ENCODE measurements at places on chromosomes 2 and 18.

- DNase-seq = no peak
These were observed 1.1 kb downstream of the COBLL1 start for GRCh38 chr2:164840458-164840929.

DNA sequence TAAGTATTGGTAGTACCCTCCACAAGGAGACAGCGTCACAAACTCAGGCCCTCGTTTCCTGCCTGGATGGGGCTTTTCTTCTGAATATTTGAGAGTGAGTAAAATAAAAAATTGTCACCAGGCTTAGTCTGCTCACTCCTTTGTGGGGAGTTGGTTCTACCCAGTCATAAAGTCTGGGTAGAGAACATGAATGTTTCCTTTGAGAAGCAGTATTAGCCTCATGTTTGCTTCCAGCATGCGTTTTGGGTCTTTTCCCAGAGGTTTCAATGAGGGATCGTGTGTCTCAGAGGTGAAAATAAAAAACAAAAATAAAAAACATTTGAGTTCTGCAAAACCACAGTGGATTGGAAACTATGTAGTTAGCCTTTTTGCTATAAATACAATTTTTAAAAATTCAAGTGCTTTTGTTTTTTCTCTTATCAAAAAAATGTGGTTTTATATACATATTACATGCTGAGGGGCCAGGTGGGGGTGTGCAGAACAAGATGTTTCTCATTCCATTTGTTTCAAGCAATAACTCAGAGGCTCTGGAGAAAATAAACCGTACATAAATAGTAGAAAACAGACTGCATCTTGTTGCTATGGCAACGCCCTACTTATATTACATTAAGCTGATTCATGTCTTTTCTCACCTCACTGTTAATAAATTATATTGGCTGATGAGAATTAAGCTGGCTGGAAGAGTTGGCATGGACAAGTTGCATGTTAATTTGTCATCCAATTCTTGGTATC, 225.4 kb upstream of the FBXO11 start:
- DNase-seq = no peak

- DNase-seq = no peak
These were observed 9.0 kb downstream of the TMEM214 start for GRCh38 chr2:27041752-27042151.

DNA sequence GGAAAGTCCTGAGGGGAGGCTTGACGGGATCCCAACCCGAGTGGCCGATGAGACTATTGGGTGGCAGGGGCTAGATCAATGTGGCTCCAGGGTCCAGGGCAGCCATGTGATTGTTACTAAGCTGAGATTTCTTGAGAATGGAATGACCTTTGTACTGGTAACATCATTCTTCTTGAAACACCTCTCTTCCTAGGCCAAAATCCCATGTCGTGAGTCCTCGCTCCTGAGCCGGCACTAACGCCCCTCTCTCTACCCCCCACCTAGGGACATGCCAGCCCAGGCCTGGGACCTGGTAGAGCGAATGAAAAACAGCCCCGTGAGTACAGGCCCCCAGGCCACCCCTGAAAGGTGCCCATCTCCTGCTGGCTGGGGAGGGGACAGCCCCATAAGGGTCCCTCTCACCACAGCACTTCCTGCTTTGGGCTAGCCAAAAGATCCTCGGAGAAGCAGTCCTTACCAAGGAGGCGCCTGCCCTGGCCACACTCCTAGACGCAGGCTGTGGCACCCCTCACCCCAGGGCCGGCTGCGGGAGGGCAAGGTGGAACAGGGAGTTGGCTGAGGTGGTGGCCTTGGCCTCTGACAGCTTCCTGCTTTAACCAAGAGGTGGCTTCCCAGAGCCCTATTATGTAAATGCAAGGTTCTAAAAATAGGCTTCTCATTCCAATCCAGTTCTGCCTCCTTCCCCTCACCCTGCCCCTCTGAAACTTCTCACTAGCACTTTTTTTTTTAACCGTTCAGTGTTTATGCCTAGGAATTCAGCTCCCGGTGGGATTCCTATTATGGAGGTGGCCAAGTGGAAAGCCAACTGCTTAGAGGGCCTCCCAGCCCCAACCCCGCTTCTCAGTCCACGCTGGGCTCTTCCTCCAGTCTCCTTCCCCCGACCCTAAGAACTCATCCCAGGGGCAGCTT, 126.6 kb upstream of the PPP1CB start:
- peak; percentile 39 for DNase-seq
